ENCODE measurements at places on chromosomes 16 and 17.
A peak's percentile ranks its signal among the peaks of the same experiment; 100 is the strongest.

DNA sequence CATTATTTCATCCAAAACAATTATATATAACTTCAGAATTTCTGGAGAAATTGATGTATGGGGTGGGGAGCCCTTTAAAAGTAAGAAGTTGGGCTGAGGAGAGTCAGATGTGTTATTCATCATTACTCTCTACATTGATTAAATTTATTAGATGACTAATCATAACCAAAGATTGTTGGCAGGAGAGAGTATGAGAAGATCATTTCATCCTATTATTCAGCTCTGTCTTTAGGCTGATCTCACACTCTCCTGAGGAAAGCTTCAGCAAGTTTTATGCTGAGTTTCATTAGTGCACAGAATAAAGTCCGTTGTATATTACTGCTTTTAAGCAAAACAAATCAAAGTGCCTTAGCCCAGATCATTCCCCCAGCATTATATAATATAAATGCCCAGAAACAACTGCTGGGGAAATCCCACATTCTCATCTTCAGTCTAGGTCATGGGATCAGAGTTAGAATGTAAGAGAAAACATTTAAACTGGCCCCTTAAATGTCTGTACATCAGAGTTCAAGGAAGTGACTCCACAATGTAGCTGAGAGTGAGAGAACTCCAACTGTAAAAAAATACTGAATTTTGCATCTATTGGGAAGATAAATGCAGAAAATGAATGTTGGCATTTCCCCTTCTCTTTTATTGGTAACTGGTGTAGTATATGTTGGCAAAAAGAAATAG lies 130.1 kb upstream of the HLF start:
- no peak for DNase-seq

DNA sequence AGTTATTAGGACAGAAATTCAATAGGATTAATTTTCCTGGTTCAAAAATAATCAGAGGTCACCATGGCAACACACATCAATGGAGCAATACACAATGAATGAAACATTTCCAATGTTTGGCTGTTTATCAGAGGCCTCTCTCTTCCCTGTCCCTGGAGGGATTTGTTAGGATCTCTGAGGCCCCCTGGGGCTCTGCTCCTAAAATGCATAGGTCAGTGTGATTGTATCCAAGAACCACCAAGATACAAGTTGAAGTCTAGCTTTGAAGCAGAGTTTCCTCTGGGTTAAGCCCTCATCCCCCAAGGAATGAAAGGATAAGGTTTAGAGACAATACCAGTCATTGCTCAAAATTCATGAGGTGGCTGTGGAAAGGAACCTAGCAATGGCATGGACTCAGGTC lies 561.2 kb upstream of the C16orf82 start:
- DNase-seq = no peak

GRCh38 chr16:85863384-85863774 lies 35.6 kb upstream of the IRF8 start:
- DNase-seq = no peak

DNA sequence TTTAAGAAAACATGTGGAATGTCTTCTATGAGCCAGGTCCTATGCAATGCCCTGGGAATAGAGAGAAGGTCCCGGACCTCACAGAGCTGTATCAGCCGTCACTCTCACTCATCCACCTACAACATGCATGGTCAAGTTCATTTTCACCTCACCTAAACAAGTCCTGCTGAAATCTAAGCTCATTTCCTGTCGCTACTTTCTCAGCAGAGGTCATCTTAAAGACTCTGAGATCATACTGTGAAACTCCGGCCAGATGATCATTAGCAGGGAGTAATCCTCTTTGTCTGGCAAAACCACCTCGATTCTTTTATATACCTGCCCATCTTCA lies 66.2 kb upstream of the LYRM9 start:
- no peak for DNase-seq

- no peak for DNase-seq
These were observed 45.5 kb upstream of the LRRC37A3 start for GRCh38 chr17:64964796-64965195.

GRCh38 chr17:67639979-67640378 lies 77.8 kb upstream of the NOL11 start:
- DNase-seq = no peak

DNA sequence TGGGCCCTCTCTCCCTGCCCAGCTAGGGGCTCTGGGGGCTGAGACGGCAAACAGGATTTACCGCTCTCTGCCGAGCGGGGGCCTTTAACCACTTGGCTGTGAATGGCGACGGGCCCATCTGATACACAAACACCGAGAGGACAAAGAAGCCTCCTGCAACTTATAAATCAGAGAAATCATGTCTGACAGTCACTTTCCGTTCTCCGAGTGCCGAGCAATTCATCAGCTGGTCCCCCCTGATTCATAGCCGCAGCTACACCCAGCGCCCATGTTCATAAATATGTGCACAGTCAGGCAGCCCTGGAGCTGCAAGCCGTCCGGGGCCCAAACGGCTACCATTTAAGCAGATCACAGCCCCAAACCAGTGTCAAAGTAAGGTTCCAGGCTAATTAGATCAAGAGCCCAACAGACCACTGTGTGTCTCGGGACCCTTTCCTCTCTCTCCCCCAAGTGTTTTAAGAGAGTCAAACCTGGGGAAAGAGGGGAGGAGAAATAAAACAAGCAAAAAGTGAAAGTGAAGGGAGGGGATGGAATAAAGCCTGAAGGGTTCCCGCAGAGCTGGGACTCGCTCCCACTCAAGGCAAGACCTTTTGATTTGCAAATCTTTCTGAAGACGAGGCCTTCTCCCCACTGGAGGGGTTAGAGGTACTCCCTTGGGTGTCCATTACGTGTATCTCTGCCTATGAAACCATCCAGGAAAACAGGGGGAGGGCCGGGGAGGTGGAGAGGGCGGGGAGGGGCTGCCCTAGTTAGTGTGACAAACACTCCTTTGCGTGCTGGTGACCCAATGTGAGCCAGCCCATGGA lies 154.7 kb downstream of the C16orf78 start:
- DNase-seq = no peak

GRCh38 chr17:74812109-74813009 lies 36.2 kb upstream of the NAT9 start:
- DNase-seq = no peak

GRCh38 chr17:73566905-73567782 lies 77.1 kb downstream of the SDK2 start:
- DNase-seq = peak; percentile 21

DNA sequence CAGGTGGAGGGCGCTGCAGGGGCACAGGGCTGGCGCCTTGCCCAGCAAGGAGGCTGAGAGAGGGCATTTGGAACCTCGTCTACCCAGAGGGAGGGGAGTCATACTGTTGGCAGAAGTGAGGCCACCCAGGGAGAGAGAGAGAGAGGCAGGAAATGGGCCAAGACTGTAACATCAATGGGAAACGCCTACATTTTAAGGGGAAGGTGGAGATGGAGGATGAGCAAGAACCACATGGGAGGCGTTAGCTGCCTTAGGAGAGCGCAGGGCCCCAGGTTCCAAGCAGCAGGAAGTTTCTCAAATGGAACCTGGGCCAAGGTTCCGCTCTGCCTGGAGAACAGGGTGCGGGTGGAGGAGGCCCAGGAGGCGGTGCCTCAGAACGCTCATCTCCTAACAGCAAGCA lies 2.7 kb upstream of the WFDC1 start:
- no peak for DNase-seq

DNA sequence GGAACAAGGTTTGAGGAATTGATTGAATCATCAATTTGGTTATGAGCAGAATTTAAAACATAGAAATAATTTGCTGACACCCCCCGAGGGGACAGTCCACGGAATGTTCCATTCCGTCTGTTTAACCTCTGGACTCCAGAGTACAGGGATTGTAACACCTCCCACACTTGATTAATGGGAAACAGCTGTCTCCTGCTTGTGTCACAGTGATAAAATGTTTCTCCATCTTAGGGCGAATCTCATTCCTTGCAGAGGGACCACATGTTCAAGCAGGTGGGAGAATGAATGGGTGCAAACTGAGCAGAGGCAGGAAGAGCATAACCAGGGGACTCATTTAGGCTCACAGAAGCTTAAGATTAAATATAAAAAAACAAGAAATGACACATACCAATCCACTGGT lies 249.5 kb upstream of the RBFOX1 start:
- DNase-seq = no peak

GRCh38 chr16:85615014-85615851 lies 2.1 kb downstream of the GSE1 start:
- DNase-seq = no peak

DNA sequence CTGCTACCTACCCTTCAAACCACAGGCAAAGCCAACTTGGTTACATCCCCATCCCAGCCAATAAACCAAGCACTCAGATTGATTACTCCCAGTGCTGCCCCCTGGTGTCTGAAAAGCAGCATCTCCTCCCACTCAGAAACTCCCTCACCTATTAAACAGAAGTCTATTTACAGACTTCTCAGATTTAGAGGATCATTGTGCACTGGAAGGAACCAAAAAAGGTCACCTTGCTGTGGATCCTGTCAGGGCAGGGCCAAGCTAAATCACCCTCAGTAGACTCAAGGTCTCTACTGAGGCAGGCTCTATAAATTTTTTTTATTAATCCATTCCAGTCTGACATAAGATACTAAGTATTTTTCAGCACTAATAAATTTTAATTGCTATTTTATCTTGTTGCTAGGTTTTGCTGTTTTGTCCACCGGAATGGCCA lies 17.6 kb downstream of the HIGD1B start:
- DNase-seq = peak; percentile 31

GRCh38 chr17:61461586-61461966 lies 9.4 kb downstream of the TBX4 start:
- DNase-seq = no peak

Measured in activated naive CD4-positive, alpha-beta T cell (primary cell).